Bone marrow (tissue), 2 donors: ENCODE measurements at places on chromosomes 1 and 21.

GRCh38 chr1:193794239-193794638 lies 607.8 kb upstream of the B3GALT2 start:
- DNase-seq: no peak

- no peak for DNase-seq
Measured at GRCh38 chr1:217389895-217390294, 241.0 kb downstream of the GPATCH2 start.

DNA sequence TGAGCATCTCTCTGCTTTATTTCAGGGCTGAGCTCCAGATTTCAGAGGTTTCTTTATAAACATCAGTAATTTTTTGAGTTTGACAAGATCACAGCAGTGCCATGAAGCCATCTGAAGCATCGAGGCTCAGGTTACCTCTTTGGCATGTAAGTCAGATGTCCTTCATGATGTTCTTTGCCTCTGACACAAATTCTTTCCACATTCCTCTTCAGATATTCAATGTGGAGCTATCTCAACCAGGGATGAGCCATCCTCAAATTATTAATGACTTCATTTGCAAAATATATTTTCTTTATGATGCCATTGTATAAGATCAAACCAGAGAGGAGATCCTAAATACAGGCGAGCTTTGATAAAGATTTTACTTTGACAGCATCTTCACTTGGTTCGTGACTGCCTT lies 256.7 kb downstream of the COL11A1 start:
- DNase-seq: no peak

DNA sequence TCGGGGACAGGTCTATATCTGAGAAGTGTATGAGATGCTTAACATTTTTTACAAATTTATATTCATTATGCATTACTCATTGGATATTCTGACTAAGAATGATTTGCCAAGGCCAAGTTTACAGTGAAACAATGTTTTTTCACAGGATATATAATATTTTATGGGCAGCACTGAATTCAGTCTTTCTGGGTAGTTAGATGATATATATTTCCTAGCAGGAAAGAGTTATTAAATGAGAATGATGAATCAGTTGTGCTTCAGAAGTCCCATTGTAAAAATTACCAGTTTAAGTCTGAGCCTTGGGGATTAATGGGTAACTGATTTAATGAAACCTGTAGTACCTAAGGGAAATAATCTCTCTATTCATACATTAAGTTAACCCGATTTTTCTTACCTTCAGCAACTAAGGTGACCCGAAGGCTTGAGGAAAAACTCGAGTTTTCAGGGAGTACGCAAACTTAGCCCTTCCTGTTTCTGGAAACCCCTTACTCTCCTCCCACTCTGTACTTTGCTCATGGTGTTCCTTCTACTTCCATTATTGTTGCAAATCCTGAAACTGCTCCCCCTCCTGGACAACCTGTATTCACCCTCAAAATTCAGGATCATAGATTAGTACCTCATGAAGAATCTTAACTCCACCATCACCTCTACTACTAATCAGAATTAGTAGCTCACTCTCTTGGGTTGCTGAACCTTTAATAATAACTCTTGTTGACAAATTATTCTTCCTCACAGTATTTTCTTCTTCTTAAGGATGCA lies 135.1 kb downstream of the AK5 start:
- DNase-seq: no peak

GRCh38 chr1:223437151-223437550 lies 43.9 kb downstream of the CCDC185 start:
- DNase-seq: no peak
